ENCODE measurements at places on chromosomes 11 and 22.

DNA sequence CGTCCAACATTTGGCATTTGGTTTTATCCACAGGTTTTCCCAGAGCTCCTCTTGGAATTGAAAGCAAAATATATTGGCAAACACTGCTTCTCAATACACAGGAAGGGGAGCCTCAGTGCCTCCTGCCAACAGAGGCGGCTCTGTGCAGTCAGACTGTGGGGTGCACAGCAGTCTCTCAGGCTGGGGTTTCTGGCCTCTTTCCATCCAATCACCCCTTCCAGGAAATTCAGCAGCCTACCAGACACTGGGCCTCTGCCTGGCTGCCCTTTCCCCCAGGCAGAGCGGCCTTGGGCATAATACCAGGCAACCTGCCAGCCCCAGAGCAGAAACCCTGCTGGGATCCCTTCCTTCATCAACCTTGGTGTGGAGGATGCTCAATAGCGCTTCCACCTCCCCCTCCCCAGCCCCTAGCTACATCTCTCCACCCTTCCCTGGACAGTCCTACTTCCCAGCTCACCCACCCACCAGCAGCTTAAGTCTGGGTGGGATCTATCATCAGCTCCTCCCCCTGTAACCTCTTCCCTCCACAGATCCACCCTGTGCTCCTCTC, 17.8 kb upstream of the RAPSN start:
- DNase-seq = no peak

DNA sequence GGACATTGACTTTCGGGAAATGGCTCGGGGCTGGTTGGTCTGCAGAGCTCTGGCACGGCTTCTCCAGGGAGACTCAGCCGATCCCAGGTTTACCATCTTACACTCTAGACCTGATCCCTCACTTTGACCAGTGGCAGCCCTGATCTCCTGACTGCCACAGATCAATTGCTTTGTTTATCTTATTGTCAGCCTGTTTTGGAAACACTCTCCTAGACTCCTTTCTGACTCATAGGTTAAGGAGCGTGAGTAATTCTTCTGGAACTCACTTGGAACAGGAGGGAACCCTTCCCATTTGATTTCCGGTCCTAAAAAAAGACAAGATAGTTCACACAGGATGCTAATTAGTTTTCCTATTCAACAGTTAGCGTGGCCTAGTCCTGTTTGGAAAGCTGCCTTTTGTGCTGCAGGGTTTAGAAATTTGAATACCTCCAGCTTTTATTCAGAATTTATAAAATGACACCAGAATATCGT, 16.0 kb upstream of the BMAL1 start:
- DNase-seq = no peak

- DNase-seq = no peak
Measured at GRCh38 chr11:102788334-102788995, 8.0 kb upstream of the MMP10 start.

DNA sequence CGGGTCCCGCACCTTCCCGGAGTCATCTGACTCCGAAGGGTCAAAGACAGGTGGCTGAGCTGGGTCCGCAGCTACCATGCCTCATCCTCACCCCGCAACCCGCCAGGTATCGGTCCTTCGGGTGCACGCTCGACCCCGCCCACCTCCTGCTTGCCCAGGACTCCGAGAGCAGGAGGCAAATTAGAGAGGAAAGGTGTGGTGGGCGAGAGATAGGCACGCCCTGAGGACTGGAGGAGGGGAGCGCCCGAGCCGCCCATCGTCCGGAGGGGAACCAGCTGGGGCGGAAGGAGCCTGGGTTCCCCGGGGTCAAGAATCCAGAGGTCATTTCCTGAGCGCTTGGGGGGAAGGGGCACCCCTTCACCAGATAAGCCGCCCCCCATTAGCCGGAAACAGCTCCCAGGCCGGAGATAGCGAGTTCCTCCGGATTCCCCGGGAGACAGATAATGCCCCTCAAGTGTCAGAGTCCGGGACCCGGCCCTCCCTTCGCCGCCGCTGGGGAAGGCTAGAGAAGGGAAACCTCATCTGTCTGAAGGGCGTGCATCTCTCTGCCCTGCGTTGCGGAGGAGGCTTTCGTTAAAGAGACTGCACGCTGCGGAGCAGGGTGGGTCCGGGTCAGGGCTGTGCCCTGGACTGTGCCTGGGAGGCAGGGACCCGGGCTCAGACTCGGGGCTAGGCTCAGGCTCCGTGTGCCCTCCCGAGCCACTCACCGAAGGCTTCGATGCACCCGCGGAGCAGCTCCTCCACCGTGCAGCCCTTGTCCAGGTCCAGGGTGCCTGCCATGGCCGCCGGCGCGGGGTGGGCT, 1.7 kb downstream of the RASGRP2 start:
- peak; percentile 74 for DNase-seq

DNA sequence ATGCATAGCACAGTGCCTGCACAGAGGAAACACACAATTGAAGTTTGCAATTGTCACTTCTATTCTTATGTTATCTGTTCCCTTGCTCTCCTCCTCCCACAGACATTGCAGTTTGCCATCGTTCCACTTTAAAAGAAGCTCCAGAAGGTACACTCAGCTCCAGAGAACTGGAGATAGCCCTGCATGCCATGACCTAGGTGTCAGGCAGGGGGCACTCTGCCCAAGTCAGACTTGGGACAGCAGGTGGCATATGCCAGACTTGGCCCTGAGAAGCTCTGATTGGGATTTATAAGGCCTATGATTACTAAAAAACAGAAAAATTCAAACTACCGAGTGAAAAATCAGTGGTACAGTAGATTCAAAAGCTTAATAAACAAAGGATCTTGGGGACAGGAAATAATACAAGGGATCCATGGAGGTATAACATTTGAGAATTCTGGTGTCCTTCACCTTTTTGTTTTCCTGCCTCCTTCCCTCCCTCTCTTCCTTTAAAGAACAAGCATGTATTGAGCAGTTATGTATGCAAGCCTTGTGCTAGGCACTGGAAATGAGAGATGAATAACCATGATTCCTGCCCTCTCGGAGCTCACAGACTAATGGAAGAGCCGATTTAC, 40.0 kb downstream of the TENM4 start:
- peak; percentile 32 for DNase-seq

- no peak for DNase-seq
Measured at GRCh38 chr11:41254966-41255365, 204.5 kb downstream of the LRRC4C start.

GRCh38 chr22:20135265-20135664, 3.7 kb downstream of the ZDHHC8 start:
- no peak for DNase-seq

- DNase-seq = no peak
Measured at GRCh38 chr11:119730789-119731386, 1.9 kb upstream of the NECTIN1 start.

GRCh38 chr22:19290400-19291217, 910 bp downstream of the CLTCL1 start:
- DNase-seq = no peak

- DNase-seq = no peak
Measured at GRCh38 chr11:113937918-113938317, 33.3 kb downstream of the HTR3B start.

DNA sequence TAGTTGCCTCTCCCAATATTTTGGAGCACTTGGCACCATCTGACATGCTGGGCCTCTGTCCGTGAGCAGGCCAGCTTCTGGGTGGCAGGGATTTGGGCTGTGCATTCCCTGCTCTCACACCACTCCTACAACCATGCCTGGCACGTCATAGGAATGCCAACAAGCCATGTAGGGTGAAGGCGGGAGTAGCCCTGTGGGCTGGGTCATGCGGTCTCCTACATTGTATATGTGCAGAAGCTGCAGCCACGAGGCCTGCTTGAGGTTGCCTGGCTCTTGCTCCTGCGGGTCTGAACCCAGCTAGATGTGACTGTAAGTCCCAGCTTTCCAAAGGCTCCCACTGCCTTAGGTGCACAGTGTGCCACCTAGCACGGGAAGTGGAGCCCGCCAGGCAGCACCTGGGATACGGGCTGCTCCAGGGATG, 14.5 kb downstream of the MYEOV start:
- DNase-seq = no peak

DNA sequence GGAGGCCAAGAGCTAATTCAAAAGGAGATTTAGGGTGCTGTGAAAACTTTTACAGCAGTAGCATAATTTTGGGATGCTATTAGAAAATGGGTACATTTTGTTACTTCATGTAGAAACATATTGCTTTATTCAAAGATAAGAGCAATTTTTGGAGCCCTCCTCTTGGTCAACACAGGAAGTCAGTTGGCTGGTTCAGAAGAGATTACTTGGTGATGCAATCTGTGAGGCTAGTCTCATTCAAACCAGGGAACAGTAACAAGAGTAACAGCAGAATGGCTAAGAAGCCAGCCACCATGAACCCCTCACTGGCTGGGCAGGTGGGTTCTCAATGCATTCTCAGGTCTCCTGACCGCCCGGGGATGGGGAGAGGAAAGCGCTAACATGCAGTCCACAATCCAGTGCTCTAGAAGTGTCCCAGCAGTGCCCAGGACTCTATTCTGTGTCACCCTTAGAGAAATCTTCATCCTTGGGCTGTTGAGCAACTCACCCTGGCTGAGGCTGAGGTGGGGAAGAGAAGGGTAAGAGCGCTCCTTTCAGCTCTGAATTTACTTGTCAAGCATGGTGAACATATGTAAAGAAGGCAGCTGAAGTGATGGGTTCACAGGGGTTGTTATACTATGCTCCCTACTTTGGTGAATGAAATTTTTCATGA, 262.2 kb upstream of the UBASH3B start:
- DNase-seq = no peak

GRCh38 chr11:75196426-75196825, 44.1 kb upstream of the TPBGL start:
- no peak for DNase-seq

DNA sequence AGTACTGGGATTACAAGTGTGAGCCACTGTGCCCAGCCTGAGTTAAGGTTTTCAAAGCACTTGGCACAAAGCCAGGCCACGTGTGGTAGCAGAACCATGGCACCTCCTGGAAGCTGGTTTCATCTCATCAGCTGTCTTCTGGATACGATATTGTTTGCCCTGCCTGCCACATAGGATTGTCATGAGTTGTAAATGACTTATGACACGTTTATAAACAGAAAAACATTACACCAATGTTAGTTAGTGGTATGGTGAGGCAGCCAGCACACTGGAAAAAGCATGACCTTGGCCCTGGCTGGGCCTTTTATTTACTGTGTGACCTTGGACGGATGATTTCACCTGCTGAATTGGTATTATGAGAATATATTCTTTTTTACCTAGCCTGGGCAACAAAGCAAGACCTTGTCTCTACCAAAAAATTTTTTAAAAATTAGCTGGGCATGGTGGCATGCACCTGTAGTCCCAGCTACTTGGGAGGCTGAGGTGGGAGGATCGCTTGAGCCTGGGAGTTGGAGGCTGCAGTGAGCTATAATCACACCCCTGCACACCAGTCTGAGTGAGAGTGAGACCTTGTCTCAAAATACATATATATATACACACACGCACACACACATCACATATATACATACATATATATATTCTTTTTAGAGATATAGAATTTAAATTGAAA, 24.0 kb upstream of the MYH9 start:
- no peak for DNase-seq

GRCh38 chr11:62370743-62371440, 33.6 kb downstream of the ASRGL1 start:
- DNase-seq = no peak

- peak; percentile 31 for DNase-seq
Measured at GRCh38 chr22:28600546-28601143, 79.0 kb downstream of the TTC28 start.

- no peak for DNase-seq
Measured at GRCh38 chr11:16775614-16776283, 37.3 kb downstream of the C11orf58 start.

- no peak for DNase-seq
Measured at GRCh38 chr11:41235668-41236067, 223.8 kb downstream of the LRRC4C start.

DNA sequence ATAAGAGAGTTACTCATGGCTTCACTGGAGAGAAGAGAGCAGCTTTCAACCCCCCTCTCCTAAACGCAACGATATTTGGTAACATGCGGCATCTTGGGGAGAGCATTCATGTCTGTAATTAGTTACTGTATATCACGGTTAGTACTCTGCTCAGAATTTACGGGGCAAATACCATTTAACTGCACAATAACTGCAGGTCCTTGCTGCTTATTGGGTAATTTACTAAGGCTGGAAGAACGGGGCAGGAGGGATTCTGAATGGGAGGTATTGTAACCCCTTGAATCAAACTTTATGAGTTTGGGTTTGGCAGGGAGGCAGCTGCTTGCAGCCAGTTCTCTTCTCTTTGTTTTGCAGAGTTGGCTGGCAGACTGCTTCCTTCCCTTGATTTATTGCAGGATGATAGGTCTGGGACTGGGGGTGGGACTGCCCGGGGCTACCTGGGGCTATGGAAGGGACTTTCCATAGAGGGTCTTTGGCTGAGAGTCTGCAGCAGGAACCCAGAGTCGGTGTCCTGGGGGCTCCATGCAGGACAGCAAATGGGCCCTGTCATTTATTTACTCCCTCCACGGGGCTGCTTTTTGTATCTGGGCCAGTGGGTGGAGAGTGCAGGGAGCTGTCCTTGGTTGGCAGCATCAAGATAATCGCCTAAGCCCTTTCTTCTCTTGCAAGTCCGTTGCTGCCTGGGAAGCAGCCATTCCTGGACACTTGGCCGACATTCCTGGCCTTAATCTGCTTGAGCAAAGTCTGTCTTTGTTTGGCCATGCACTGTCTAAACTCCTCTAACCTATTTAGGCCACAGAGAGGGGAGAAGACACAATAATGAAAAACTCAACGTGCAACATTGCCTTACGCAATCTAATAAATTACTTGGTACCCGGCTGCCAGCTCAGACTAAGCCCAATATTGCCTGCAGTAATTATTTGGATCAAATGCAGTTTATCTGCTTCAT, 188.9 kb downstream of the ST3GAL4 start:
- no peak for DNase-seq

GRCh38 chr11:121421149-121421901, 30.8 kb upstream of the SORL1 start:
- no peak for DNase-seq

- no peak for DNase-seq
Measured at GRCh38 chr11:100719362-100719761, 32.3 kb downstream of the ARHGAP42 start.
